HEK293T (cell line): ENCODE measurements at places on chromosomes 2 and 18.

GRCh38 chr18:55577812-55578539 is 10.0 kb downstream of the TCF4 start:
- no peak for DNase-seq

DNA sequence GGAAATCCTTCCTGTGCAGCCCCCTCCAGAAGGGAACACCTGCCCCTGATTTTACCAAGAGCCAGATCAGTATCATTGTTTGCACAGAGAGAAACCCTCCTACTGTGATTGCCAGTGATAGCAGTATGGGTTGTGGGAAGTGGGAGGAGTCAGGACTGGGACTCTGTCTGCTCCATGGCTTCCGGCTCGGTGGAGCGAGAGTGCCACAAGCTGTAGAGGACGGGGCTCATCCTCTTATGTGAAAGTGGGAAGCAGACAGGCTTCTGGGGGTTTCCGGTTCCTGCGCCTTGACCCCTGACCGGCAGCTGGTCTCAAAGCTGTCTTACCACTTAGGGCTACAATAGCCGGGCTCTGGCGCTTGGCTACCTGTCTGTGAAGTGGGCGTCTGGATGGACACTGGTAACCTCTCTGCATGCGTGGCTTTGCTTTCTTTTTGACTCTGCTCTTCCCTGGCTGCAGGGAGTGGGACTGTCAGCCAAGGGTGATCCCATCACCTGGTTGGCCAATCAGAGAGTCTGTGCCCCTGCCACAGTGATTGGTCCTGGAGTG is 79.7 kb downstream of the BCL2L11 start:
- no peak for DNase-seq

DNA sequence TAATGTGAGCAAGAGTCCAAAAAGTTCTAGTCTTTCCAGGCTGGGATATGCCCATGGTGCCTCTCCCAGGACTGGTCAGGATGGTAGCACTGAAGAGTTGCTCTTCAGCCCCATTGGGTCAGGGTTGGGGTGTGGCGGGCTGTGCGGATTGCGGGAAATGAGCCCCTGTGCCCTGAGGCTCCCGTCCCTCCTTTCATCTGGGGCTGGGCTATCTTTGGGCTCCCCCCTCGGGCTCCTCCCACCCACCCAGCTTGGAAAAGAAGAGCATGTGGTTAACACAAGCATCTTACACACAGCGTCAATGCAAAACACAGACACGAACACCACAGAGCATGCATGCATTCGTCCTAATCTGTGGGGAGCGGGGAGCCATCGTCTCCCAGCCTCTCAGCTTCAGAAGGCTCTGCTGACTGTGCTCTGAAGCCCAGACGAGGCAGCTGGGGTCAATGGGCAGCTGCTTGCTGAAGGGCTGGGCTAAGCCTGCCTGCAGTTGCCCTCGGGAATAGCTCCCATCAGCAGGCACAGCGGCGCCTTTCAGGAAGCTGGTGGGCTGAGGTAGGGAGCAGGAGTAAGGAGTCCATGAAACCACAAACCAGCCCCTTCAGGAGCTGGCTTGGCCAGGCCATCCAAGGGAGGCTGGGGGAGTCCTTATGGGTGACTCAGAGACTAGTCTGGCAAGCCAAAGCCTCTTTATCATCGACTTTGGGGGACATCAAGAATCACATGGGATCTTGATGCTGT is 112.9 kb downstream of the CLIP4 start:
- no peak for DNase-seq

DNA sequence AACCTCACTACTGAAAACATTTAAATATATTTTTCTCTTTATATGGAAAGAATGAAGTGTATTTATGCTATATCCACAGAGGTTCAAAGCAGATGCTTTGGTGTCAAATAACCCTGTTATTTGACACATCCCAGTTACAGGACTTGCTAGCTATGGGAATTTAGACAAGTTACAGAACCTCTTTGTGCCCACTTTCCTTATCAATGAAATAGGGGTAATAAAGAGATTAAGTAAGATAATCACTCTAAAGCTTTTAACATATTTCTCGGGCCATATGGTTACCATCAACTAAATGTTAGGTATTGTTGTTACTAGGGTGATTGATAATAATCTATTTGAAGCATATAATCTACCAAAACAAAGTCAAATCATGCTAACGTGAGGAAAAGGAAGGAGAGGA is 1660.6 kb upstream of the NXPH2 start:
- peak; percentile 13 for DNase-seq

DNA sequence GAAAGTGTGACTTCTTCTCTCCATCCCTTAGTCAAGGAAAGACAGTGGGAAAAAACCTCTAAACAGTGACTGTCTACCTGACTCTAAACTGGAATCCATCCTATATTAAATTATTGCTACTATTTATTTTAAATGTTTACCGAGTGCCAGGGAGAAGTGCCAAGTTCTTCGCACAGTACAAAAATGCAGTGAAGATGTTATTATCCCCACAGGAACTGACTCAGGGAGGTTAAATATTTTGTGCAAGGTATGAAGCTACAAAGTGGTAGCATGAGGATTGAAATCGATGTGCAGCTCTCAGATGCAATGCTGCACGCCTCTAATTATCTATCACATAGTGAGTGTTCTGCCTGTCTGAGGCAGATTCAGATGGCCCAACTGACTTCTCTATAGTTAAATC is 91.1 kb downstream of the MEP1B start:
- DNase-seq: no peak

DNA sequence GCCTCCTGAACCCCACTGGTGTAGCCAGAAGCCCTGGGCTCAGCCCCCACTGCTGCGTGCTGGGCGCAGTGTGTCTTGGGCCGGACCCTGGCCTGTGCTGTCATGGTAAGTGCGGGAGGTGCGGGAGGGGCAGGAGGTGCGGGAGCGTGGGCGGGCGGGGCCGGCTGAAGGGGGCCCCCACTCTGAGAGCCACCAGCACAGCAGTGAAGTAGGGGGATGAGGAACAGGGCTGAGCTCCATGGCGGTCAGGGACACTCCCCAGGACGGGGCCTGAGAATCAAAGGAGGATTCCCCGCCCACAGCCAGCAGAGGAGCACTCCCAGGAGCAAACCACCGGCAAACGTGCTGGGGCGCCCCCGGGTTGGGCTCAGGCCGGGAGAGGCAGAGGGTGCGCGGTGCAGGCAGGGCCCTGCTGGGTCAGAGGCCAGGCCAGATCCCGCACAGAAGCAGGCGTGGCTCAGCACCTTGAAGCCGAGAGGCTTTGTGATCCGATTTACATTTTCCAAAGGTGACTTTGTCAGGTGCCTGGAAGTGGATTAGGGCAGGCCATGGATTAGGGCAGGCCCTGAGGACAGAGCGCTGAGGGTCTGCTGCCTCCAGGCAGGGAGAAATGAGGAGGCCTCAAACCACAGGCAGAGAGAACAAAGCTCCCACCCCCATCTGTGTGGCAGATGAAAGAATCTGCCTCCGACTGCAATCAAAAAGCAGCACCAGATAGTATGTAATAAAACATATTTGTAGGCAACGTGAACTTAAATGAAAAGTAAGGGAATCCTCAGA is 152.0 kb upstream of the RAB6C start:
- DNase-seq: no peak

DNA sequence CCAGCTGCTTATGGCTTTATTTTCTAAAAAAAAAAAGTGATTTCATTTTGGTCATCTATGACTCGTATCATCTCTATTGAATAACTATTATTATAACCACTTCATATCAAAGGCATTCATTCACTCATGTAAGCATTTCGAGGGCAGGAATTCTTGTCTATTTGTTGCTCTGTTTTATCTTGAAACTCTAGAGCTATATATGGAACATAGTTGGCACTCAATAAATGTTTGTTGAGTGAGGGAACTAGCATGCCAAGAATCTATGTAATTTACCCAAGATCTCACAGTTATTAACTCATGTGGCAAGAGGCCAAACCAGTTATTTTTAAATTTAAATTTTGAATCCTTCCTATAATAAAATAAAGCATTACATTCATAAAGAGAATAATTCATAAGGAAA is 470.1 kb downstream of the TMX3 start:
- no peak for DNase-seq

DNA sequence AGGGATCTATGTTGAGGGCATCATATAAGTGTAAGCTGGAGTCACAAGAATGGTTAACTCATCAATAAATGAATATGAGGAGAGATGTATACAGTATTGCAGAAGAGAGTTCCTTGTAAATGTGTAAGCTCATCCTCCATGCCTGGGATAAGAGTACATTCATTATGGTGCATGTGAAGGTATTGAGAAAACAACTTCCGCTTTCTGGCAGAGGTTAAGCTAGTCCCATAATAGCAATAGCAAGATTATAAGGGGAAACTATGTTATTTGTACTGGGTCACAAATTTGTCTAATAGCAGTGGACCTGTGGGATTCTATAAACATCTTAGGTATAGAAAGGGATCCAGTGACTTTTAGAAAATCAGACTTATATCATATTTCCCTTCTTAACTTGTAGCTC is 44.1 kb downstream of the SCN2A start:
- no peak for DNase-seq

DNA sequence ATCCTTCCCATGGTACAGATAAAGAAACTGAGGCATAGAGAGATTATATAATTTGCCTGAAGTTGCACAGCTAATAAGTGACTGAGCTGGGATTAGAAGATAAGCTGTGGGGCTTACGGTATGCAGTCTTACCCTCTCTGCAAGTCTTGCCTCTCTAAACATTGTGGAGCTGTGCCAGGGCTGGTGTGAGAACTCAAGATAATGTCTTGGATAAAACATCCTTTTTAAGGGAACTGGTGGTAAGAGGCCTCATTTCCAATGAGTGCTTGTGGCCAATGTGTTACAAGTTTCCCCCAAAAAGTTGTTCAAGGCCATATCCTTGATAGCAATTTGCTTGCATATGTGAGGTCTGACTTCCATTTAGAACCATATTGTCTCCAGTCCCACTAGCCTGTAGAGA is 84.3 kb upstream of the ETAA1 start:
- DNase-seq: no peak

DNA sequence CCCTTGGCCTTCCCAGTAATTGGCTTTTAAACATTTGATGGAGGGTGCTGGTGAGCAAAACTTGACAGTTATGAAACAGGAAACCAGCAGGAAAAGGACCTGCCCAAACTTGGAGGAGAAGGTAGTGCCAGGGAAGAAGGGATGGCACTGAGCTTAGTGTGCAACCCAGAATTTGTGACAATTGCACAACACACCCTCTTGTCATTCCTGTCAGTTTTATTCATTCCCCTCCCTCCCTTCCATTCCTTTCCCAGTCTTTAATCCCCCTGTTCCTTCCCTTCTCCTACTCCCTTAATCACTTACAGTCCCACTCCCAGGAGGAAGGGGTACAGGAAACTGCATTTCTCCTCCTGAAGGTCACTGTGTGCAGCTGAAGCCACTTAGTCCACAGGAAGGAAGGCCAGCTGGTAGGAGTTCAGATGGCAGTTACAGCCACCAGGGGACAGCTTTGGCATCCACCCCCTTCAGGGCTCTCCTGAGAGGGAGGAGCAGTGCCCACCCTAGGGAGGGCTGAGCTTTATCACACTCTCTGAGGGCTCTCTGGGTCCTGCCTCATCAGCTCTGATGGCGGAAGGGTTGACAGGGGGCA is 24.0 kb upstream of the SIGLEC15 start:
- DNase-seq: no peak

DNA sequence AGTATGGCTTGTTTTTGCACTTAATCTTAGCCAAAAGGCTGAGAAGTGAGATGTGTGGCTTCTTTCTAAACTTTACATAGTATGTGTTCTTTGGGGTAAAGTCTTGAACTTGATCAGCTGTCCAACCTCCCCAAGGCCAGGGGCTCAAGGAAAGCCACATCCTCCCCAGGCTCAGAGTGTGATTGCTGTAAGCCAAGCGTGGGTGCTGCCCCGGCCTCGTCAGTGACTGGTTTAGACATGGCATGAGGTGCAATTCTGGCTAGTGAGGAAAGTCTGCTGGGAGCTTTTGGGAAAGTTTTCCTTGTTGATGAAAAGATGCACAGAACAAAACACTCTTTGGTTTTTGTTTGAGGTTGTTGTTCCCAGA is 40.2 kb downstream of the TMEM177 start:
- no peak for DNase-seq

DNA sequence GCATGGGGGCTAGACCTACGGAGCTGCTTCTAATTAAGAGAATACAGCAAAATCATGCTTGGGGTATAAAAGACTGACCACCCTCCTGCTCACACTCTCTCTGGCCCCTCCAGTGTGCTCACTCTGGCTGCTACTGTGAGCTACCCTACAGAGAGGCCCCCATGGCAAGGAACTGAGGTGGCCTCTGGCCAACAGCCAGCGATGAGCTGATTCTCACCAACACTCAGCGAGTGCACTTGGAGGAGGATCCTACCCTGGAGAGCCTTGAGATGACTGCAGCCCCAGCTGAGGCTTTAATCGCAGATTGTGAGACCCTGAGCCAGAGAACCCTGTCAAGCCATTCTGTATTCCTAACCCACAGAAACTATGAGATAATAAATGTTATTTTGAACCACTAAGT is 88.2 kb downstream of the GFPT1 start:
- DNase-seq: no peak

DNA sequence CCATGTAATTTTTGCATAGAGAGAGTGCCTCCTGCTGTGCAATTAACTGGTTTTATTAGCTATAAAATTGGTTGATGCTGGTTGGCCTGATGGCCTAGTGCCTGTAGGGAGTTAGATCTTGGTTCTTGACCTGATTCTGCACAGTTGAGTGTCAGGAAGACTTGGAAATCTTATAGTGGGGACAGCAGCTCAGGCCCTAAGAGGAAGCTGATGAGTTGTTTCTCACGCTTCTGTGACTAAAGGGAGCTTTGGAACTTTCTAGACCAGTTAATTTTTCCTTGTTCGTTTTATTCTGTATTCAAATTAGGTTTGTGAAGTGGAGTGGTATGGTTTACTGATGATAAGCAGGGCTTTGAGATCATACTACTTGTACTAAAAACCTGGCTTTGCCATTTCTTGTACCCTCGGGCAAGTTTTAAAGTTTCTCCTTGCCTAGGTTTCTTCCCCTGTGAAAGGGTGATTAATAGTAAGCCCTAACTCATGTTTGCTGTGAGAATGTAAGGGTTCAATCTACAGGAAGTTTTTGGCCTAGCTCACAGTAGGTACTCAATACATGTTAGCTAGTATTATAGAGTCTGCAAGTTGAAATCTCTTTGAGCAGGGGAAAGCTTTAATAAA is 82.1 kb downstream of the MAP3K20 start:
- no peak for DNase-seq

DNA sequence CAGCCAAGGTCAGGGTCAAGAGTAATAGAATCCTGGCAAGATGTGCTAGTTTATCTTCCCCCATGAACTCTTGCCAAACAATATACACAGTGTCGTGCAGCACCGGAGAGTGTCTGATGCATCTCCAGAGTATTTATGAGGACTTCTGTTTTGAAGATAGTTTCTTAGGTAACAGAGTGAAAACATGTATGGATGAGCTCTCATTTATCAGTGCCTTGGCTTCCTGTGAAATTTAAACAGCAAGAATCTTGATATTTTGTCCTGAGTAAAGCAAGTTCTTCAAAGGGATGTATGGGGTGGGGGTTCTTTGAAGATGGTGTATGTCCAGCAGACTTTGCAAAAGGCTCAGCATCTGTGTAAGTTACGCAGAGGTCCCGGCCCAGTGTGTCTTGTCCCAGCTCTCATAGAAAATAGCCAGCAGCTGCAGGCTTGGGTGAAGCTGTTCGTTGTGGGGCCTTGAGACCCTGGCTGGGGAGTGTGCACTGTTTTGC is 361.0 kb upstream of the NT5C1B start:
- no peak for DNase-seq

GRCh38 chr2:181844551-181845290 is 46.8 kb upstream of the ITPRID2 start:
- DNase-seq: no peak

GRCh38 chr2:239440511-239440959 is 39.7 kb upstream of the HDAC4 start:
- no peak for DNase-seq

GRCh38 chr2:171595456-171595855 is 73.2 kb downstream of the CYBRD1 start:
- no peak for DNase-seq
